ENCODE measurements at places on chromosomes 5 and 9.

GRCh38 chr5:34511915-34512314, 144.2 kb upstream of the RAI14 start:
- no peak for DNase-seq

- peak; percentile 13 for DNase-seq
Observed at GRCh38 chr5:74433896-74434829, 206.4 kb downstream of the ENC1 start.

- DNase-seq = no peak
Observed at GRCh38 chr5:2254880-2255750, 372.4 kb upstream of the IRX4 start.

GRCh38 chr5:138360941-138361452, 8.5 kb downstream of the KDM3B start:
- DNase-seq = no peak

DNA sequence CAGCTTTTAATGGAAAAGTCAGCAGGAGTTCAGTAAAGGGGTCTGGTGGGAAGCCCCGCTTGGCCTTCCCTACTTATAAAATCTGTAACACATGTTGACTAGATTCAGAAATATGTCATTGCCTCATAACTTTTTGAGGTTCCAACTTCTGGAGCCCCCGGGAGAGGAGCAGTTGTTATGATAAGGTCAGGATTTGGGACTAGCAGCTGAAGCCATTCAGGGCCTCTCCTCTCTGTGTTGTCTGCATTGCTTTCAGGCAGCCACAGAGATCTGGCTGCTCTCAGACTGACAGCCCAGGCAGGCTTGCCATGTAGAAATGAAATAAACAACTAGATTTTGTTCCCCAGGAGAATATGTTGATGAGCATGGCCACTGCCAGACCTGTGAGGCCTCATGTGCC, 167.1 kb downstream of the RFK start:
- DNase-seq = no peak

GRCh38 chr5:142684508-142685041, 1.3 kb downstream of the FGF1 start:
- no peak for DNase-seq

DNA sequence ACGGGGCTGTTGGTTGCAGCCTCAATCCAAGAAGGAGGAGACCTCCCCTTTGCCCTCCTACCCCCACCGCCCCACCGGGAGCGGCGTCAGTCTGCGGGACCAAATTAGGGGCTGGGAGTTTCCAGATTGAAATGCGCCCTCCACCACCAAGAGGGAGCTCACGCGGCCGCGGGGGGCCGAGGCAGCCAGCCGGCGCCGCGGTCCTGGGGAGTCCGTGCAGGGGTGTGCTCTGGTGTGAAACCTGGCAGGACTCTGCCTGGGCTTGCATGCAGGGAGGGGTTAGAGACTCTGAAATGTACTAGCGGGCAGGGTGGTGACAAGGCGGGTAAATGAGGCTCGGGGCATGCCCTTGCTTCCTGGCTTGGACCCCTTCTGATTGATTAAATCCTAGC, 989 bp upstream of the FBN2 start:
- DNase-seq = peak; percentile 54

GRCh38 chr5:7755958-7756357, 95.0 kb downstream of the CFAP90 start:
- no peak for DNase-seq

DNA sequence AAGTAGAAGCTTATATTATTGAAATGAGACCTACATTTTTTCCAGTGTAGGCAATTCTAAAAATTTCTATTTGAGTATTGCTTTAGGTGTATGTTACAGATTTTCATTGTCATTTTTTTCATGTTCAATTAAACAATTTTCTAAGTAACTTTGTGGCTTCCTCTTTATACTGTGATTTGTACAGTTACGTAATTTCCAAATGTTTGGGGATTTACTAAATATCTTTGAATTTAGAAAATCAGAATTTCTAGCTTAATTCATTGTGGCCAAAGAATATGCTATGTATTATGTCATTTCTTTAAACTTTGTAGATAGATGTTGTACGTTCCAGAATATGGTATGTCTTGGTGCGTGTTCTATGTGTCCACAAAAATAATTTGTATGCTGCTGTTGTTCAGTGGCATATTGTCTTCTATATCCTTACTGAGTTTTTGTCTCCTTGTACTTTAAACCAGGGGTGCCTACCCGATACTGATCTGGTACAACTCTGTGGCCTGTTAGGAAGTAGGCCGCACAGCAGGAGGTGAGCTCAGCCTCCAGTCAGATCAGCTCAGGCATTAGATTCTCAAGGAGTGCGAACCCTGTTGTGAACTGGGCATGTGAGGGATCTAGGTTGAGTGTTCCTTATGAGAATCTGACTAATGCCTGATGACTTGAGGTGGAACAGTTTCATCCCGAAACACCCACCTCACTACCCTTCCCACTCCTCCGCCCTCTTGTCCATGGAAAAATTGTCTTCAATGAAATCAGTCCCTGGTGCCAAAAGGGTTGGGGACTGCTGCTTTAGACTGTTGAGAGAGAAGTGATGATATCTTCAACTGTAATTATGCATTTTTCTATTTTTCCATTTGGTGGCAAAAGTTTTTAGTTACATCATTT, 63.5 kb downstream of the UBE2R2 start:
- no peak for DNase-seq

GRCh38 chr5:66306105-66306843, 162.2 kb downstream of the SREK1 start:
- DNase-seq = peak; percentile 64

GRCh38 chr5:80835128-80835527, 125.0 kb upstream of the RASGRF2 start:
- no peak for DNase-seq

DNA sequence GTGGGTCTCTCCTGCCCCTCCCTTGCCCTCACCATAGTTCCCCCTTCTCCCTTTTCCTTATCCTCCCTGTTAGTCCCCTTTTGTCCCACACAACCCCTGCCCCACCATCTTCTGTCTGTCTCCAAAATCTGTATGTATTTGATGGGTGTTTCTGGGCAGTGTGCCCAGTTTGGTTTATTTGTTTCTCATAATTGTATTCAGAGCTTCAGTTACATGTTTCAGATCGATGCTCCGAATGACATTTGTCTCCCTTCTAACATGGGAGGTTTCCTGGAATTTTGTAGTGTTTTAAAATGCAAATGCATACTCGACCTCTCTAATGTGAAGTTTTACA, 22.2 kb downstream of the FBXL7 start:
- DNase-seq = no peak

GRCh38 chr9:13139641-13140171, 139.8 kb downstream of the MPDZ start:
- peak; percentile 91 for DNase-seq

GRCh38 chr9:128771094-128771721, 519 bp downstream of the ZER1 start:
- peak; percentile 32 for DNase-seq

GRCh38 chr5:68849906-68850305, 243.9 kb upstream of the SLC30A5 start:
- DNase-seq = no peak

DNA sequence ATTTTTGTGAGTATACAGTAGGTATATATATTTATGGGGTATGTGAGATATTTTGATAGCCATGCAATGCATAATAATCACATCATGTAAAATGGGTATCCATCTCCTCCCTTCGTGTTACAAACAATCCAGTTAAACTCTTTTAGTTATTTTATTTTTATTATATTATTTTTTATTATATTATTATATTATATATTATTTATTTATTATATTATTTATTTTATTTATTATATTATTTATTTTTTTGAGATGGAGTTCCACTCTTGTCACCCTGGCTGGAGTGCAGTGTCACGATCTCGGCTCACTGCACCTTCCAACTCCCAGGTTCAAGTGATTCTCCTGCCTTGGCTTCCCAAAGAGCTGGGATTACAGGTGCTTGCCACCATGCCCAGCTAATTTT, 138.6 kb downstream of the WDR70 start:
- no peak for DNase-seq

- DNase-seq = no peak
Observed at GRCh38 chr9:21933281-21933680, 60.9 kb downstream of the CDKN2A start.

- peak; percentile 89 for DNase-seq
Observed at GRCh38 chr9:16191691-16192402, 639.0 kb downstream of the CCDC171 start.

GRCh38 chr5:40570408-40571129, 109.1 kb upstream of the PTGER4 start:
- peak; percentile 91 for DNase-seq

DNA sequence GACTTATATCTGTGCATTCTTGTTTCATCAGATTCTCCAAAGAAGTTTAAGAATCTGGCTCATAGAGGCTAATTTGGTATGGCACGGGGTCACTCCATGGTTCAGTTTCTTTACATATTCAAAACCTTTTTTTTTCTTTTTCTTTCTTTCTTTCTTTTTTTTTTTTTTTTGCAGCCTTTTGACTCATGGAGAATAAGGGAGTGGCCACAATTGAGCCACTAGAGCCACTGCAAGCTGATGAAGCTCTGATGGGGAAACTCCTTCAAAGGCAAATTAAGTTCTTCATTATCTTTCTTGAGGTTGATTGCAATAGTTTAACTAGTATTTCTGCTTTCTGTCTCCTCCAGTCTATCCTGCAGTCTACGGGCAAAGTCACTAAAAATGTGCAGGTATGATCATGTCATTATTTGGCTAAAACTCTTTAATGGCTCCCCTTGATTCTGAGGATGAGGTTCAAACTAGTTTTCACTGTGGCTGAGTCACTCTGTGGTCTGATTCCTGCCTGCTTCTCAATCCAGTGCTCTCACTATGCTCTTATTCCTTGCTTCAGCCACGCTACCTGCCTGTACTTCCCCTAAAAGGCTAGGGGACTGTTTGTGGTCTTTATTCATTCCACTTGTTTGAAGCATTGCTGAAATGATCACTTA, 93.5 kb upstream of the RIOK2 start:
- DNase-seq = no peak

DNA sequence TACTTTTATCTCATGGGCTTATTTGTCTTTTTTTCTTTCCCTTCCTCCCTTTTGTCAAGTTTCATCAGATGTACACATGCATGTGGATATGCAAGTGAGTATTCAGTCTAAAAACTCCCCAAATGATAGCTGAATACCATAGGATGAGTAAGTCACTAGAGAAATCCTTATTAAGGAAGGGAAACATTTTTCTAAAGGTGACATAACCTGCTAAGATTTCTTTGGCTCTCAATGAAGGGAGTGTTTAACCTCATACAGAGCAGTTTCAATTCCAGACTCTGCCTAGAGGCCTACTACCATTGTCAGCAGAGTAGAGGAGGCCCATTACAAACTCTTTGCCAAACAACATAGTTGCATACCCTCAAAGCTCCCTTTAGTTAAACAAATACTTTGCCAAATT, 192.4 kb downstream of the ARHGEF28 start:
- peak; percentile 91 for DNase-seq

GRCh38 chr5:135877570-135878155, 18.0 kb downstream of the IL9 start:
- DNase-seq = no peak

DNA sequence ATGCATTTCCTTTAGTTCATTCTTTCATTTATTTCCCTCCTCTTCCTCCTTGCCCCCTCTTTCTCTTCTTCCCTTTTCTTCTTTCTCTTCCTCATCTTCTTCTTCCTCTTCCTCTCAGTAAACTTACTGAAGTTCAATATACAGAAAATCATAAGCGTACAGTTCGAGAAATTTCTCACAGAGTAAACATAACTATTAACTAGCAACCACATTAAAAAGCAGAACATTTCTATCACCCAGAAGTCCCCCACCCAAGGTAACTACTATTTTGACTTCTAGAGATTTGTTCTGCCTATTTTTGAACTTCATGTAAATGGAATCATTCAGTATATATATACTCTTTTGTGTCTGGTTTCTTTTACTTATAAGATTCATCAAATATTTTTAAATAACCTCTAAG, 48.2 kb downstream of the TNFAIP8 start:
- DNase-seq = no peak

DNA sequence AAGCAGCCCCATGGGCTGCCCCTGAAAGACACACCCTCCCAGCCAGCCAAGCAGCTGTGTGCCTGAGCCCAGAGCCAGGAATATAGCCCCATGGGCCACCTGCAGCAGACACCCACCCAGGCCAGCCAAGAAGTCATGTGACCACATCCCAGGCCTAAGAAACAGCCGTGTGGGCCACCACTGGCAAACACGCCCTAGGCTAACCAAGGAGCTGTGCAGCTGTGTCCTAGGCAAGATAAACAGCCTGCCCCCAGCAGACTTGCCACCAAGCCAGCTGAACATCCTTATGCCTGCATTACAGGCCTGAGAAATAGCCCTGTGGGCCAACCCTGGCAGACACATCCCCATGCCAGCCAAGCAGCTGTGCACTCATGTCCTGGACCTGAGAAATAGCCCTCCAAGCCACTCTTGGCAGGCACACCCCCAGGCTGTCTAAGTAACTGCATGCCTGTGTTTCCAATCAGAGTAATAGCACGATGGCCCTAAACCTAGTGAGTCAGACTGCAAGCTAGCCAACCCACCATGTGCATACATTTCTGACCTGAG, 143.0 kb downstream of the ADAMTS6 start:
- peak; percentile 56 for DNase-seq

DNA sequence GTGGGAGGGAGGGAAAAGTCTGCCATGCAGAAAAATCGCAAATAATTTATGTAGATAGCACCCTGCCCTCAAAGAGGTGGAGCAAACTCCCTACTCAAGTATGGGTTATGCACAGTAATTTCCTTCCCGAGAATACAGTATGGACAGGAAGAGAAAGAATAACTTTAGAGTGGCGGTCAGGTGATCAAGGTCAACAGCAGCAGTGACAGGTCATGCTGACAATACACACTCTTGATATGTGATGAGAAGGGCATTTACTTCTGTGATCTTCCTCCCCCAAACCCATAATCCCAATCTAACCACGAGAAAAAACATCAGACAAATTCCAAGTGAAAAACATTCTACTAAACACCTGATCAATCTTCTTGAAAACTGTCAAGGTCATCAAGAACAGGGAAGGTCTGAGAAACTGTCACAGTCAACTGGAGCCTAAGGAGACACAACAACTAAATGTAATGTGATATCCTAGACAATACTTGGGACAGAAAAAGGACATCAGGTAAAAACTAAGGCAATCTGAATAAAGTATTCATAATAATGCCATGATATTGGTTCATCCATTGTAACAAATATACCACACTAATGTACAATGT, 11.7 kb downstream of the BICD2 start:
- no peak for DNase-seq

DNA sequence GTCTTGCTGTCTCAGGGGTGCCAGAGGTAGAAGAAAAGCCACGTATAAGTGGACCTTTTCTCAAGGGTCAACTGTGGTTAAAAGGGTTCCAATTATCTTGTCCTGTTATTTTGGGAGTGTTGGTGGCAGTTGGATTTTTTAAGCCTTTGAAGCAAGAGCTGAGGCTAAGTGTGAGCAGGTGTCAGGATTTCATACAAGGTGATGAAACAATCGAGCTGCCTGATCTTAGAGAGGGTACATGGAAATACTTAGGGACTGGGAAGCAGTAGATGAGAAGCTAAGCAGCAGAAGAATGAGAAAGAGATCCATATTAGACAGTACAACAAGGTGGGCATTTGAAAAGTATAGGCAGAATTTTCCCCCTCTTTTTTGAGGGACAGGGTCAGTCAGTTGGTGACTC, 23.6 kb downstream of the FOCAD start:
- no peak for DNase-seq

Data from iris pigment epithelial cell (primary cell).